ENCODE measurements at places on chromosomes 13 and 19.

GRCh38 chr19:13037161-13037560, 41.9 kb downstream of the NFIX start:
- no peak for DNase-seq

- no peak for DNase-seq
These were observed 15.4 kb upstream of the SBNO2 start for GRCh38 chr19:1189419-1189818.

DNA sequence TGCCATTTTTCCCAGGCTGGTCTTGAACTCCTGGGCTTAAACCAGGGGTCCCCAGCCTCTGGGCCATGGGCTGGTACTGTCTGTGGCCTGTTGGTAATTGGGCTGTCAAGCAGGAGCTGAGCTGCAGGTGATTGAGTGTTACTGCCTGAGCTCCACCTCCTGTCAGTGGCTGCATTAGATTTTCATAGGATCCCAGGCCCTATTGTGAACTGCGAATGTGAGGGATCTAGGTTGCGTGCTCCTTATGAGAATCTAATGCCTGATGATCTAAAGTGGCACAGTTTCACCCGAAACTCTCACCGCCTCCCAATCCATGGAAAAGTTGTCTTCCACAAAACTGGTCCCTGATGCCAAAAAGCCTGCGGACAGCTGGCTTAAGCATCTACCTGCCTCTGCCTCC, 16.6 kb upstream of the ZNF536 start:
- DNase-seq, result no peak

- no peak for DNase-seq
These were observed 15.8 kb upstream of the ZNRF4 start for GRCh38 chr19:5439452-5439851.

GRCh38 chr13:72290962-72291681, 424.1 kb upstream of the DACH1 start:
- no peak for DNase-seq

GRCh38 chr19:55526216-55527196, 10.4 kb downstream of the SBK2 start:
- no peak for DNase-seq

GRCh38 chr13:105670179-105670990, 865.1 kb downstream of the EFNB2 start:
- DNase-seq, result no peak

GRCh38 chr19:40692212-40692551, 1.7 kb upstream of the NUMBL start:
- no peak for DNase-seq

DNA sequence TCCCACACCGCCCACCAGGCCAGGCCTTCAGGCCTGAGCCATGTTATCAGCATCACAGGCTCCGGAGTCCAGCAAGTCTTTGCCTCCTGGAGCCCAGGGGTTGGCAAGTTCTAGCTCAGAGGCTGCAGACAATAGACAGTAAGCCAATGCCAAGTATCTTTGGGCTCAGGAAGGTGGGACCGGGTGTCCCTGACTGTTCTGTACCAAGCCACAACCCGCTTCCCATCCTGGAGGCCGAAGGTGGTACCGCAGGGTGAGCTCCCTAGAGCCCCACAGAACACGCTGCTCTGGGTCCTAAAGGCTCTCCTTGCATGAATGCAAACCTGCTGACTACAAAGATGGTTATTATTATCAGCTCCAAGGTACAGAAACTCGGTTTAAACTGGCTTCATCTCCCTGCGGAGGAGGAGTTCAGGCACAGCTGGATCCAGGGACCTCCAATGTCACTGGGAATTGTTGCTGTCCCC, 5.5 kb upstream of the FSTL3 start:
- DNase-seq, result no peak

GRCh38 chr13:29845440-29846056, 4.9 kb downstream of the UBL3 start:
- no peak for DNase-seq

DNA sequence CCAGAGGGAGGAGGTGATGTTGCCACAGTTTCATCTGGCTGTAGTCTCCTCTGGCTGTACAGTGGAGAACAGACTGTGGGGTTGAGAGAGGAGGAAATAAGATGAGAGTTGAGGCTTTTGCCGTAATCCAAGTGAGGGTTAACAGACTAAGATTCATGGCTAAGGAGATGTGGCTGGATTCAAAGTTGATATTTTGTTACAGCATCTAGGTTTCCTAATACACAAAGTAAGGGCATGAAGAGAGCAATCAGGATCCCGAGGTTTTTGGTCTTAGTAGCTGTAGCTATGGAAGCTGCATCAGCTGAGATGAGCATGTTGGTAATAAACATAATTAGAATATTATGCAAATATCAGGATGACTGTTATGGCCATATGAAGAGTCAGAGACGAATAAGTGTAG, 1.4 kb downstream of the ZNF776 start:
- no peak for DNase-seq

- DNase-seq, result no peak
These were observed 3.3 kb upstream of the OPA3 start for GRCh38 chr19:45587873-45588272.

GRCh38 chr13:100211016-100211710, 122.3 kb downstream of the PCCA start:
- no peak for DNase-seq

- no peak for DNase-seq
These were observed 84.7 kb upstream of the MEDAG start for GRCh38 chr13:30821421-30821820.

DNA sequence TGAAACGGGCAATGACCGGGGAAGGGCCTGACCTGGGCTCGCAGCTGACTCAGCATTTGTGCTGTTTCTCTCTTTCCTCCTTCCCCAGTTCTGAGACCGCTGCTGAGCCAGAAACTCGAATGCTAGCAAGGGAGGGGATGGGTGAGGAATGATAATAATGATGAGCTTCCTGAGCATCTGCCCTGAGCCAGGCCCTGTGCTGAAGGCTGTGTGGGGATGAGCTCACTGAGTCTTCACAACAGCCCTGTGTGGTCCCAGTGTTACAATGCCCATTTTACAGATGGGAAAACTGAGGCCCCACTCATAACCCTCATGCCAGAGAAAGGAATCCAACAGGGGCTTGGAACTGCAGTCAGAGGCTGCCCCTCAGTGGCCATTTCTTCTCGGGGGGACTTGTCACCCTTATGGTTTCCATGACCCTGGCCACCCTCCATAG, 8.1 kb downstream of the SULT2B1 start:
- DNase-seq, result no peak

DNA sequence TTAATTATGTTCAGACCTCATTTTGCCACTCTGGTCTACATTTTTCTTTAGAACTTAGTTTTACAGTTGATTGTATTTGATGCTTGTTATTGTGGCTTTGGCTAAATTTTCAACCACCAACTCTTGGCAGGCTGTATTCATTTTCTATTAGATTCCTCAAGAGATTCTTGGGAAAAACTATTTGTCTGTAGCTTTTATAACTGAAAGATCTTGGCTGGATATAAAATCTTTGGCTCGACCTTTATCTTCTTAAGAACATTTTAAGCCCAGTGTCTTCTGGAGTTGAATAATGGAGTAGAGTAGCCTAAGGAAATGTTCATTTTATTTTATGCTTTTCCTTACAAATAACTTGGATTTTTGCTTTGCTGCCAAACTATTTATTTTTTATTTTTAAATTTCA, 848.5 kb downstream of the PCDH17 start:
- DNase-seq, result no peak

DNA sequence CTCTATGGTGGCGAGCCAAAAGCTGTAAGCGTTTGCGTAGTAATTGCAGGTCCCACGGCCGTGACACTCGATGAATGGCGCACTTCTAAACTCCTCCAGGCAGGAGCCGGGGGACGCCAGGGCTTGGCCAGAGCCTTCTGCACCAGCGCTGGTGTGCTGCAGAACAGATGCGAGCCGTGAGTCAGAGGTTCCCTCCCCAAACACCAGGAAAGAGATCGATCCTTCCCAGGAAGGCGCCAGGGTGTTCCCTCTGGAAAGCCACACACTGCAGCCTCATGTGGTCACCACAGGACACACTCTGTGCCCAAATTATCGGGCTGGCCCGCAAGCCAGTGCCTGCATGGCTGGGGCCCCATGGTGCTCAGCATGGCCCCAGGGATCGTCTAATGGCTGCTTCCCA, 154.6 kb downstream of the COL4A1 start:
- DNase-seq, result no peak

DNA sequence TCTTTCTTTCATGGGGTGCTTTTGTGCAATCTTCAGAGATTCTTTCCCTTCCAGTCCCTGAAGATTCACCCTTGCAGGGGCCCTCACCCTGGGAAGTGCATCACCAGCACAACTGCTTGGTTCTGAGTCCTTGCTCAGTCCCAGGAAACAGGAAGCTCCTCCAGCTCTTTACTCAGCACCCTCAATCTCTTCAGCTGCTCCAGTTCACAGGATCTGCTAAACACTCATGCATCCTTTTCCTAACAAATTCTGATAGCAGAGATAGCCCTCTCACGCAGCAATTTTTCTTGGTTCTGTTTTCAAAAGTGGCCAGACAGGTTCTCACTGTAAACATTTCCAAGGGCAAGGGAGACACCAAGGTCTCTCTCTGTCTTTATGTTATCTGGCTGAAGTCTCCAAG, 823.1 kb downstream of the LIG4 start:
- DNase-seq, result no peak

All from activated T-cell treated with anti-CD3 and anti-CD28 coated beads for 1 hour (primary cell).